Stimulated activated CD8-positive, alpha-beta memory T cell treated with anti-CD3 and anti-CD28 coated beads, Interleukin-2, amount 100 ng/mL, for 1 hour (primary cell): ENCODE measurements at places on chromosomes 4 and X.

DNA sequence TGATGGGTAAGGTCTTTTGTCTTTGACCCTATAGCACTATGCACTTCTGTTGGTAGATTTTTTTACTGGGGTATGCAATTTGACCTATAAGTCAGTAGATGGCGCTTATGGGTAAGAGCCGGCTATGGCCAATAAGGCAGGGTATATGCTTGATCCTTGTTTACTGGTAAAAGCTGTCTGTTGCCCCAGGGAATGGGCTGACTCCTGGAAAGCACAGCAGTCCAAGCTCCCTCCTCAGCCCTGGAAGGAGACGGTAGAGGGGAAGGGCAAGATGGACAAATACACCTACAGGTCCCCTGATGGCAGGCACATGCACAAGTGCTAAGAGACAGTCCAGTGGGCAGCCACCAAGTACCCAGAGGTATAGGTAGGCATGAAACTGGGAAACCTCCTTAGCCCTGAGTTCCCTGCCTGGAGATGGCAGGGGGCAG is 63.7 kb downstream of the ADAMTS3 start:
- no peak for DNase-seq

GRCh38 chr4:119728692-119729593 is 100.3 kb upstream of the PDE5A start:
- no peak for DNase-seq

- no peak for DNase-seq
Measured at GRCh38 chr4:99324979-99325378, 3.8 kb upstream of the ADH1B start.

- DNase-seq = no peak
Measured at GRCh38 chr4:41935652-41936021, 408 bp downstream of the TMEM33 start.
